Non-pigmented ciliary epithelial cell (primary cell): ENCODE measurements at places on chromosomes 5 and 9.
A peak's percentile ranks its signal among the peaks of the same experiment; 100 is the strongest.

DNA sequence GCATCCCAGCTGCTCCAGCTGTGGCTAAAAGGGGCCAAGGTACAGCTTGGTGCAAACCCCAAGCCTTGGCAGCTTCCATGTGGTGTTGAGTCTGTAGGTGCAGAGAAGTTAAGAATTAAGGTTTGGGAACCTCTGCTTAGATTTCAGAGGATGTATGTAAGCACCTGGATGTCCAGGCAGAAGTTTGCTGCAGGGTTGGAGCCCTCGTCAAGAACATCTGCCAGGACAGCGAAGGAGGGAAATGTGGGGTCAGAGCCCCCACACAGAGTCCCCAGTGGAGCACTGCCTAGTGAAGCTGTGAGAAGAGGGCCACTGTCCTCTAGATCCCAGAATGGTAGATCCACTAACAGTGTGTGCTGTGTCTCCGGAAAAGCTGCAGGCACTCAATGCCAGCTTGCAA, 236.2 kb upstream of the ADRA1B start:
- DNase-seq = no peak

DNA sequence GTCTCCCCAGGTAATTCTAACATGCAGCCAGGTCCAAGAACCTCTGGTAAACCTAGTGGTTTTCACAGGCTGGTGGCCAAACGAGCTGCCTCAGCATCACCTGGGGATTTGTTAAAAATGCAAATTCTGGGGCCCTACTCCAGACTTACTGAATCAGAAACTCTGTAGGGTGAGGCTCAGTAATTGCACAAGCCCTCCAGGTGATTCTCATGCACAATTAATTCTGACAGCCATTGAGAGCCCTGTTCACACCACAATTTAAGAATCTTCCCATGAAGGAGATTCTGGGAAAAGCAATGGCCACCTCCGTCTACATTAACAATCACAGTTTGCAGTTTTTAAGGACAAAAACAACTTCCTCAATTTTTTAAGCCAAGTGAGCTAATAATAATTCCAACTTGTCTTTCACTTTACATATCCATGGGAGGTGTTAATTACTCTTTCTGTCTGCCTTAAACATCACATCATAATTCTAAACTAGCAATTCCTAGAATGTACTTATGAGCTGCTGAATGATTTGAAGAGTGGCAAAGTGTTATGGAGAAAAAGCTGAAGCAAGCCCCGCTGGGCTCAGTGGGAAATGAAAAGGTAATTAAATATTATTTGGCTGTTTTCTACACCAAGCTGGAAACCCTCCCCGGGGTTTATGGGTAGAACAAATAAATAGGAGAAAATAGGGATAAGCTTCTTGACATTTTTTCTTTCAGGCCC, 70.0 kb downstream of the GLDC start:
- no peak for DNase-seq

- DNase-seq = no peak
Measured at GRCh38 chr5:60945813-60946187, 795 bp downstream of the NDUFAF2 start.

- no peak for DNase-seq
Measured at GRCh38 chr9:98796364-98797101, at the start of gene ANKS6. TSS of gene ANKS6 (minus strand) at chr9:98796555. CDS start at chr9:98796491, 64 bp downstream.

- no peak for DNase-seq
Measured at GRCh38 chr9:92722386-92723298, 42.0 kb downstream of the BICD2 start.

DNA sequence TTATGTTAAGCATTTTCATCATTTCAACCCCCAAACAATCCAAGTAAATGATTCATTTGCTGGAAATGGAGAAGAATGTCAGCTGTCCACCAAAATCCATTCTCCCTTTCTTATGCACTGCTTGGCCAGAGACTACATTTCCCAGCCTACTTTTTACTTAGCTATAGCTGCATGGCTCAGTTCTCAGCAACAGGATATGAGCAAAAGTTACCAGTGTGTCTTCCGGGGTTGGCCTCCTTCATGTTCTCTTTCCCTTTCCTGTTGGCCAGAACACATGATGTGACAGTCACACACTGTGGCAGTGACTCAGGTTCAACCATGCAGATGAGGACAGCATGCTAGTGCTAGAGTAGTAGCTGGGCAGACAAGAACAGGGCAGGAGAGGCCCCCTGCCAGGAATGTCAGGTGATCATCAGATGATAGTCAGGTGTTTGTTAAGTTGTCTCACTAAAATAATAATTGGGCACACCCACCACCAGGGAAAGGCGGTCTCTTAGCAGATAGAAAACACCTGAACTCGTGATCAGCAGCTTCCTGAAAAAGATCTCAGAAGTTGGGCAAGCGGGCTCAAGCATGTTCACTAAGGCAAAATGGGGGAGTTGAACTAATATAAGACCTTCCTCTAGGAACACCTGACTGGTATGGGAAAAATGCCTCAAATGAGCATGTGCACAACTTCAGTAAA, 12.2 kb downstream of the GPR150 start:
- DNase-seq = no peak

- peak; percentile 77 for DNase-seq
Measured at GRCh38 chr5:76999451-76999850, 30.8 kb upstream of the AGGF1 start.

DNA sequence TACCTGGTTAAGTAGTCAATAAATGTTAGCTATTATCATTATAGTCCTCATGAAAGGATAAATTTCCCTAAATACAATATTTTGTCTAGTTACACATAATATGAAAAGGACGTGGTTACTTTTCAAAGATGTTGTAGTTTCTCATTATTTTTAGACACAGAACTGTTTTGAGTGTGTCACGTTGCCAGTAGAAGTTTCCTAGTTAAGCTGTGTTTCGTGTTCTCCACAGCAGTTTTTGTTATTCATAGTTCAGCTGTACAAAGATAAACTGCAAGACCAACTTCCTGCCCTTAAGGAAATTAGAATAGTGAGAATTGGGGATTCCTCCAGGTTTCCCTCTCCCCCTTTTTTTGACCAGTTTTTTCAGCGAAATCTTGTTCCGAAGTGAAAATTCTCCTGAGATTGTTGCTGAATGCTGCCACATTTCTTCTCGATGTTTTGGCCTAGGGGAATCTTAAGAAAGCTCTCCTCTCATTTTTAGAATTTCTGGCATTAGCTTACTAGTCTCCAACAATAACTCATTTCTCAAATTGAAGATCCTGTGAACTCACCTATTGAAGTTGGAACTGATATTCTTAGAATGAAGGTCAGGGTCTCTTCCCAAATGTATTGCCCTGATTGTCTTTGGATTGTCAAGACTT, 176.1 kb downstream of the PAM start:
- no peak for DNase-seq
